Astrocyte of the spinal cord (primary cell): ENCODE measurements at places on chromosomes 2 and 18.

DNA sequence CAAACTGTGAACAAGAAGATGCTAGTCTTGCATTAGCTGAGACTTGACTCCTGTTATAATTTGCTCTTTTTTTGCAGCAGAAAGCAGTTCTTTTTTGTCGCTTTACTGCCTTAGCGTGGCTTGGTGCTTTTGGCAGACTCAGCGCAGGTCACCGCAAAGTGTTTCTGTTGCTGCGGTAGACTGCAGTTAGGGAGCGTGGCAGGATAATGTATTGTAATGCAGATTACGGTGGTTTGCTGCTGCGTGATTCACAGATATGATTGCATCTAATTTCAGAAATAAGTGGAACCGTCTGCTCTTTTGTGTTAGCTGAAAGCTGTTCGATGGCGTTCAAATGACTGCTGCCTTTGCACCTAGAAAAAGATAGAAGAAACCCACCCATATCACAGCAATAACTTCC lies 131.6 kb upstream of the SATB2 start:
- DNase-seq: peak; percentile 37

- DNase-seq: no peak
Observed at GRCh38 chr2:16548036-16548435, 117.6 kb downstream of the CYRIA start.

GRCh38 chr2:97849881-97850528 lies 136.6 kb downstream of the ZAP70 start:
- peak; percentile 71 for DNase-seq

DNA sequence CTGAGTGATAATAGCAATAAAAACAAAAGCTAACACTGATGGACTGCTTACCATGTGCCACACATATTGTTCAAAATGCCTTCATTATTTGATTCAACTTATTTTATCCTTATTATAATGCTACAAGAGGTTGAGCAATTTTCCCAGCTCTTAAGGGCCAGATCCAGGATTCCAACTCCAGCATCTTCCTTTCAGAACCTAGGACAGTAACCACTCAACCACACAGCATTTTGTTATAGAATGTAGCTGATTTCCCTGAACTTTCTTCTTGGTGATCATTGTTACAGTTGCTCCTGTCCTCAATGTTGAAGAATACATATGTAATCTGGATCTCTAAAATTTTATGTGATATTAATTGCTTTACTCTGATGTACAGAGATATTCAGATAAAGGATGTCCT lies 341.7 kb downstream of the PIK3C3 start:
- DNase-seq: peak; percentile 30

GRCh38 chr2:61520261-61520660 lies 17.9 kb downstream of the XPO1 start:
- DNase-seq: no peak

GRCh38 chr18:62741118-62741566 lies 25.8 kb downstream of the PHLPP1 start:
- peak; percentile 77 for DNase-seq

GRCh38 chr2:67572721-67573435 lies 175.7 kb downstream of the ETAA1 start:
- peak; percentile 59 for DNase-seq

GRCh38 chr2:95669441-95669991 lies 77.7 kb downstream of the TRIM43 start:
- DNase-seq: peak; percentile 43

DNA sequence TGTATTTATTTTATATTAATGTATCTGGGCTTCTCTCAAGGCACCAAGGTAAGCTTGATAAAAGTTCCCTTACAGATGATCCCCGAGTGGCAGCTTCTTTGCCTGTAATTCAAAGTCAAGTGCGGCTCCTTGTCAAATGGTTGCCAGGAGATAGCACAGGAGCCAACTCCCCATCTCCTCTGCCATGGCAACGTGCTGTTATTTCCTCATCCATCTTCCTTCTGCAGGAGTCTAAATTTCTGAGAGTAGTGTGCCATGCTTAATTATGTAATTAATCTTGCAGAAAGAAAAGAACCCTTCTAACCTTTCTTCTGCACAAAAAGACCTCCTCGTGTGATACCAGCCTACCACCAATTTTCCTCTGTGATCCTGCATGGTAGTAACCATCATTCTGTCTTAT lies 46.2 kb upstream of the ACMSD start:
- no peak for DNase-seq

DNA sequence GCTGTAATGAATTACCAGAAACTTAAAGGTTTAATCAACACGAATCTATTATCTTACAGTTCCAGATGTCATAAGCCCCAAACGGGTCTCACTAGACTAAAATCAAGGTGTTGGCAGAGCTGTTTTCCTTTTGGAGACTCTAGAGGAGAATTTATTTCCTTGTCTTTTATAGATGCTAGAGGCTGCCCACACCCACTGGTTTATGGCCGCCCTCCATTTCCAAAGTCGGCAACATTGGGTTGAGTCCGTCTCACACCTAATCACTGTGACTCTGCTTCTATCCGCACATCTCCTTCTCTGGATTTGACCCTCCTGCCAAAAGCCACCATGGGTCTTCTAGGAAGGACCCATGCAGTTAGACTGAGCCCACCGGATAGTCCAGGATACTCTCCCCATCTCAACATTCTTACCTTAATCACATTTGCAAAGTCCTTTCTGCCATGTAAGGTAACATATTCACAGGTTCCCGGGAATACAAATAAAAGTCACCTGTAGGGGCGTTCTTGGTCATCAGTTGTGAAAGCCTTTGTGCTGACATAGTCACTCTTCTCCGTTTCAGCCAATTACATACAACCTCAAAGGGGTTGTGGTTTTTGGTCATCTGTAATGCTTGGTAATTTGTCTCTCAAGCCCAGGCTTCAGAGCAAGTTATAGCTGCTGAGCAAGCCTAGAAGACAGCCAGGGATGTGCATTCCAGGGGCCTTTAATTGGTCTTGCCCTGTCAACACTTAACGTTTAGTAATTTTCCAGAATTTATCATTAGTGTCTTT lies 179.4 kb downstream of the ANTXR1 start:
- DNase-seq: no peak

DNA sequence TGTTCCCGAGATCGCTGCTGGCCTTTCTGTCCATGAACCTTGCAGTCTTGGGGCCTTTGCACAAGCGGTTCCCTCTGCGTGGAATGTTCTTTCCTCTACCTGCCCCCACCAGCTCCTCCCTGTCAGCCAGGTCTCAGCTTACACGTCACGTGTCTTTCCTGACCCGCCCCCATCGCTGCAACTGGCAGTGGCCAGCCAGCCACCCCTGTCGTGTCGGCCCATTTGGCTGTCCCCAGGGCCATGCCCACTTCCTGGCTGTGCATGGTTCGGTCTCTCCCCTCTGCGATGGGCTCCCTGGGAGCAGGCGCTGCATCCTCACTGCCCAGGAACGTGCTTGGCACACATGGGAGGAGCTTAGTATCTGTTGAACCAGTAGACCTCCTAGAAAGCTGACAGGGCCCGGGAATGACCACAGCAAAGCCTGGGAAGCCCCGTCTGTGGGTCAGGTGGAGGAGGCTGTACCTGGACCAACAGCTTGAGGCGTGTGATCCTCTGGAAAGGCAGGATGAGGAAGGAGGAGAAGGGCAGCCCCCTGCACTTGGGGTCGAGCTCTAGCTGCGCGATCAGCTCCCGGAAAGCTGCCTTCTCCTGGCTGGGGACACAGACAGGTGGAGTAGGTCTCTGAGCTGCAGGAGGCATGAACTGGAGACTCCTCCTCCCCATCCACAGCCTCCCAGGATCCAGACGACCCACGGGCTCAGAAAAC lies 21.0 kb downstream of the SNORC start:
- peak; percentile 14 for DNase-seq
